ENCODE measurements at places on chromosomes 16 and 17.

DNA sequence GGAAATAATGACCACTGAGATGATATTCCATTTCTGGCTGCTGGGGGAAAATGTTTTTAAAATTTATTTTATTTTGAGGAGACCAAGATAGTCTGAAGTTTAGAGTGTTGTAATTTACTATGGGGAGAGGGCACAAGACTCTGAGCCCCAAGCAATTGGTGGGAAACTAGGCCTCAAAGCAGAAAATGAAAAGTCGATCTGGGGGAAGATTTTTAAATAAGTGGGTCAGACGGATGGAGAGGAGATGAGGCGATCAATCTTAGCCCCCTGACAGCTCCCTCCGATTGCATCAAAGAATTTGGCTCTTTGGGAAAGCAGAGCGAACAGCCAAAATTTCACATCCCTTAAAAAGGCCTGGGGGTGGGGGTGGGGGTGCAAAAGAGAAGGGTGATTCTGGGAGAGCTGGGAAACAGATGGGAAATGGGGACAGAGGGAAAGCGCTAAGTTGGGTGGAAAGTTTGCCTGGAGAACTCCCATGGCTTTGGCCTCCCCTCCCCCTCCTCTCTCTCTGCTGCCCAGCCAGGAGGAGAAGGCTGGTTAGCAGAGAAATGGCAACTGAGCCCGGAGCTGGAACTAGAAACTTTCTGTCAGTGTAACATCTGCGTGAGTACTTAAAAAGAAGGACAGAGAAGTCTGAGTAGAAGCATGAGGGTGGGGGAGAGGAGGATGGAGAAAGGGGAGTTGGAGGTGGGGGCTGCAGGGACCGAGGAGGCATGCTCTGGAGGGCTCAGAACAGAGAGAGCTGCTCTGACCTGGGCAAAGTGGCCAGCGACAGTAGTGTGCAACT, 1.4 kb upstream of the HOXB2 start:
- no peak for DNase-seq

DNA sequence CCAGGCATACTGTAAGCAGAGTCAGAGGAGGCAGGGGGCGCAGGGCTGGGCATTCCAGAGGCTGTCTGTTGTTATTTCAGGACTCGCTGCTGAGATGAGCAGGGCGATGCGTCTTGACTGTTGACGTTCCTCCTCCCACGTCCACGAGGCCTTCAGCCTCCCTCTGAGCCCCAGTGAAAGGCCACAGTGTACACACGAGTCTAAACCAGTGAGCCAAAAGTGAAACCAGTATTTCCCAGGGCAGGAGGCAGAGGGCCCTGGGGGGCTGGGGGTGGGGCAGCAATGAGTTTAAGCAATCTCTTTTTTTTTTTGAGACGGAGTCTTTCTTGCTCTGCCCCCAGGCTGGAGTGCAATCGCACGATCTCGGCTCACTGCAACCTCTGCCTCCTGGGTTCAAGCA, 21.5 kb downstream of the SMTNL2 start:
- DNase-seq = no peak

- no peak for DNase-seq
These were observed 297.9 kb upstream of the PSMD7 start for GRCh38 chr16:73998707-73999106.

DNA sequence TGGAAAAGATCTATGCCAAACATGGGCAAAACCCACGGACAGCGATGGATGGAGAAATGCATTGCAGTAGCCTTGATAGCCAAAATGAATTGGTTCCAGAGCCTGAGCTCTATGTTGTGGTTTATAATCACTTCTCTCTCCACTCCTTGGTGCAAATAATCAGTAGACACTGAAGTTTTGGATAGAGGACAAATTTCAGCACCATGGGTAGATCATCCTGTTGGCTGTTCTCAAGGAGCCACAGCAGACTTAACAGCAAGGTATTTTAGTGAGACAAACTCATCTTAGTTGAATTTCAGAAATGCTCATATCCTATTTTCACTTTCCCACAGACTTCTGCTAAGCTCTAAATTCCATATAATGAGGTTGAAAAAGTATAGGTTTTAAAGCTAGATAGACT, 88.3 kb upstream of the CCL1 start:
- DNase-seq = no peak

DNA sequence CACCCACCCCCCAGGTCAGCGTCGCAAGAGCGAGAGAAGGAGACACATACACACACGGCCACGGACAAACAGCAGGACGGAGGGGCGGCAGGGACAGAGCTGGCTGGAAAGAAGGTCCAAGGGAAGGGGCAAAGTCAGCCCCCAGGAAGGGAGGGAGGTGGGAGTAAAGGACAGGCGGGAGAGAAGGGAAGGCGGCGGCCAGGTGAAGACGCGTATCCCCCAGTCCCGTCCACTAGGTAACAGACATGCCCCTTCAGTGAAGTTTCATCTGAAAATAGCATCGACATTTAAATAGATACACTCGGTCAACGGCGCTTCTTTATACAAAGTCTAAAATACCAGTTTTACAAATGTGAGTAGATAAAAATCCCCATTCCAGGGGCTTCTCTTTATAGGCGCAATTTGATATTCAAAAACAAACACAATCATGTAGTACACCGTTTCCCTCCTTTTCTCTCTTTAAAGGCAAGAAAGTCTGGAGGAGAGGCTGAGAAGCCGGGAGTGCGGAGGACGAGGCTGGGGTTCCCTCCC, 4.5 kb downstream of the CBX8 start:
- DNase-seq = no peak

DNA sequence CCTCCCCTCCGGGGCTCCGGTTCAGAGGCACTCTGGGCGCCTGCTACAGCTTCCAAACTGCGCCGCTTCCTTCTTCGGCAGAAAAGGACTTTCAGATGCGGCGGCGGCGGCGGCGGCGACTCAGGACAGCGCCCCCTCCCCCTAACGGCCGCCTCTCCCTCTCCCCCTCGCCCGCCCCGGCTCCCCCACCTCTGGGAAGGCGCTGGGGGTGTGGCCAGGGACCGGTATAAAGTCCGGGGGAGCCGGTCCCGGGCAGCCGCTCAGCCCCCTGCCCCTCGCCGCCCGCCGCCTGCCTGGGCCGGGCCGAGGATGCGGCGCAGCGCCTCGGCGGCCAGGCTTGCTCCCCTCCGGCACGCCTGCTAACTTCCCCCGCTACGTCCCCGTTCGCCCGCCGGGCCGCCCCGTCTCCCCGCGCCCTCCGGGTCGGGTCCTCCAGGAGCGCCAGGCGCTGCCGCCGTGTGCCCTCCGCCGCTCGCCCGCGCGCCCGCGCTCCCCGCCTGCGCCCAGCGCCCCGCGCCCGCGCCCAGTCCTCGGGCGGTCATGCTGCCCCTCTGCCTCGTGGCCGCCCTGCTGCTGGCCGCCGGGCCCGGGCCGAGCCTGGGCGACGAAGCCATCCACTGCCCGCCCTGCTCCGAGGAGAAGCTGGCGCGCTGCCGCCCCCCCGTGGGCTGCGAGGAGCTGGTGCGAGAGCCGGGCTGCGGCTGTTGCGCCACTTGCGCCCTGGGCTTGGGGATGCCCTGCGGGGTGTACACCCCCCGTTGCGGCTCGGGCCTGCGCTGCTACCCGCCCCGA, at the start of gene IGFBP4:
Gene IGFBP4, plus strand, starts transcription at position 255 of the 792 bp plus-strand sequence. Its CDS starts 286 bp downstream, at position 541.
- peak; percentile 44 for DNase-seq

GRCh38 chr16:68744744-68745280, 7.7 kb downstream of the CDH1 start:
- no peak for DNase-seq

GRCh38 chr16:70267516-70267915, 15.8 kb upstream of the EXOSC6 start:
- no peak for DNase-seq

DNA sequence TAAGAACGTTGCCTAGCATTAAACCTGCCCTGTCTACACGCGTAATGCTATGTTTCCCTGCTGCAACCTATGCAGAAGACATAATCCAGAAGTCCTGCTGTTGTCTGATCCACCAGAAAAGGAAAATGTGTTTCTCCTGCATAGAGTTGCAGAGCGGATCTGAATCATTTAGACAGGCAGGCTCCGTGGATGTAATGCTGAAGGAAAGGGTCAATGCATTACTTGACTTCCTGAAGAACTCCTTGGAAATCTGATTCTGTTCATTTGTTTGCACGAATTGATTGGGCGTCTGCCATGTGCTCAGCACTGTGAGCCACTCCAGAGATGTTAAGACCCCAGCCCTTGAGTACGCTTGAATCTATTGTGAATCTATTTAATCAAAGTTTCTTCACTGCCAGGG, 83.4 kb downstream of the FOXL1 start:
- DNase-seq = no peak

- no peak for DNase-seq
These were observed 725 bp upstream of the ARL5C start for GRCh38 chr17:39166437-39167335.

DNA sequence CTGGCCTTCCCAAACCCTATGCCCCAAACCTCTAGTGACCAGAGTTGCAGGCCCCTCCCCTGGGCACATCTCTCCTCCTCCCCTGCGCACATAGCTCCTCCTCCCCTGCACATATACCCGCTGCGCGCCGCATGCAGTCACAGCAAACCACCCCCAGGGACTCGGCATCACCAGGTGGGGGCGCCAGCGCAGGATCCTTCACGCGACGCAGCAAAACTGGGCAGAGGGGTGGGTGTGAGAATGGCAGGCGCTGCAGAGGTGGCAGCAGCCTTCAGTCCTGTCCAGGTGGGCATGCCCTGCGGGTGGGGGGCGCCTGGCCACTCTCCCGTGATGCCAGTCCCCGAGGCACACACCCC, 5.6 kb downstream of the CORO6 start:
- DNase-seq = peak; percentile 90

DNA sequence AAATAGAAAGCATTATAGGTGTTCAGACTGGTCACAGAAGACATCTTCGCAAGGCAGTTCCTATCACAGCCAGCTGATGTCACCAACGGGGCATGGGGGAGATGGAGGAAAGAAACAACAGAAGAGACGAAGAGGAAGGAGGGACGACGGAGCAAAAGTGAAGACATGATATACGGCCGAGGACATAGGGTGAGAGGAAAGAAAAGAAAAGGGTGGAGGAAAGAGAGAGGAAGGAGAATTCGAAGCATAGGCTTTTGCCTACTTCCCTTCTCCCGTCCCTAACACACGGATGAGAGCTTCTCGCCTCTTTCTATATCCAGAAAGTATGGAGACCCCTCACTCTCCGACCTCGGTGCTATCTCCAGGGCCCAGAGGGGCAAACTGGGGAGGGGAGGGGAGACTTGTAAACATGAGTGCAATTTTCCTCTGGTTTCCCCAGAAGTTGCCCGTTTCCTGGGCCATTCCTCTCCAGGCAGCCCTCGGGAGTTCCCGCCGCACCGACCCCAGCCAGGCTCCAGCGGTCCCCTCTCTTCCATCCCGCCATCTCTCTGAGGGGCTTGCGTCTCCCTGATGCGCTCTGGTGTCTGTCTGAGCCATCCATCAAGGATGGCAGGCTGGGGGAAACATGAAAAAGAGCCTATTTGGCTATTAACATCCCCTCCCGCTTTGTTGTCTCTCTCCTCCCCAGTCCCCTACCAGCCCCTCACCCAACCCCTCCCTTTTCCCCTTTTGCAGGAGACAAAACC, 26.0 kb downstream of the COPZ2 start:
- no peak for DNase-seq

DNA sequence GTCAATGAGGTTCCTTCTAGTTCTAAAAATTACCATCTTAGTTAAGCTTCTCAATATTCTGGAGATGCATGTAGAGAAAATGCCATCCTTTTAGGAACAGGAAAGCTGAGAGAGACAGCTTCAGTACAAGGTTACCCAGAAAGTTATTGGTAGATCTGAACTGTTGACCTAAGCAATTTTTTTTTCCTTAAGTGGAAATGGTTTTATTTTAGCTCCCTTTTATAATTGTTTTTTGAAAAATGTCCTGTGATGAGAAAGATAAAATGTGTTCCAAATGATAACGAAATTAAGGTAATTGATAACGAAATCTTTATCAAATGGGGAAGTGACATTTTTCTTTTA, 8.2 kb downstream of the PSMD7 start:
- DNase-seq = no peak

- no peak for DNase-seq
These were observed 1050.8 kb upstream of the EEF2KMT start for GRCh38 chr16:6148361-6148760.

DNA sequence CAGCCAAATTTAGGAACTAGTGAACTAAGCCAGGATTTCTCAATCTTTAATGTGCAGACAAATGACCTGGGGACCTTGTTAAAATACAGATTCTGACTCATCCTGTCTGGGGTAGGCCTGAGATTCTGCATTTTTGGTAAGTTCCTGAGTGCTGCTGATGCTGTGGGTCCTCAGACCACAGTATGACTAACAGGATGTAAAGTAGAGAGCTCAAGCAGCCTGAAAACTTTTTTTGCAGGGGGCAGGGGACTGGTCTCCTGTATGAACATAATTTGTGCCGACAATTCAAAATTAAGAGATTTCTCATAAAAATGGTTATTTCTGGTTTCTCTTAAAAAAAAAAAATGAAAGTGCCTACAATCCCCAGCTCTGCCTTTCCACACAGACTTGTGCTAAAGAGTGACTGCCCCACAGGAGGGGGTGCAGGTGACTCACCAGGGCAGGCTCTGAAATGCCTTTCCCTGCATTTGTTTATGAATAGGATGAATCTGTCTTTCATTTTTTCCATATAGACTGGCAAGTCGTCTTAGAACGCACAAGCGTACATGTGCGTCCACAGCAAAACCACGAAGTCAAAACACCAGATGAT, 271.5 kb downstream of the PHKB start:
- no peak for DNase-seq

GRCh38 chr16:48025359-48025758, 130.4 kb downstream of the ABCC12 start:
- no peak for DNase-seq
